ENCODE measurements at places on chromosomes 16 and 17.

DNA sequence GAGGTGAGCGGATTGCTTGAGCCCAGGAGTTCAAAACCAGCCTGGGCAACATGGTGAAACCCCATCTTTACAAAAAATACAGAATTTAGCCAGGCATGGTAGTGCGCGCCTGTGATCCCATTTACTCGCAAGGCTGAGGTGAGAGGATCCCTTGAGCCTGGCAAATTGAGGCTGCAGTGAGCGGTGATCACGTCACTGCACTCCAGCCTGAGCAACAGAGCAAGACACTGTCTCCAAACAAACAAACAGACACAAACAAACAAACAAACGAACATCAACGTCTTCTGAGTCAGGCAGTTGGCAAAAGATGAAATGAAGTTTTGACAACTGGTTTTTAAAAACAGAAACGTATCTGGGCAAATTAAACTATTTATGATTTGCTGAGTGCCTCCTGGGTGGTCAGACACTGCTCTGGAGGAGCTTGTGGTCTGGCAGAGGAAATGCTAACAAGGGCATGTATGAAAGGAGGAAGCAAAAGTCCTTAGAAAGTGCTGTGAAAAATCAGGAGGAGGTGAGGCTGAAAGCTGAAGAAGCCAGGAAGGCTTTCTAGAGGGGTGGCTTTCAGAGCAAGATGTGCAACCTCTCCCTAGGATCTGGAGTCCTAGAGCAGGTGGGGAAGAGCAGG lies 10.2 kb upstream of the KRT20 start:
- no peak for DNase-seq

DNA sequence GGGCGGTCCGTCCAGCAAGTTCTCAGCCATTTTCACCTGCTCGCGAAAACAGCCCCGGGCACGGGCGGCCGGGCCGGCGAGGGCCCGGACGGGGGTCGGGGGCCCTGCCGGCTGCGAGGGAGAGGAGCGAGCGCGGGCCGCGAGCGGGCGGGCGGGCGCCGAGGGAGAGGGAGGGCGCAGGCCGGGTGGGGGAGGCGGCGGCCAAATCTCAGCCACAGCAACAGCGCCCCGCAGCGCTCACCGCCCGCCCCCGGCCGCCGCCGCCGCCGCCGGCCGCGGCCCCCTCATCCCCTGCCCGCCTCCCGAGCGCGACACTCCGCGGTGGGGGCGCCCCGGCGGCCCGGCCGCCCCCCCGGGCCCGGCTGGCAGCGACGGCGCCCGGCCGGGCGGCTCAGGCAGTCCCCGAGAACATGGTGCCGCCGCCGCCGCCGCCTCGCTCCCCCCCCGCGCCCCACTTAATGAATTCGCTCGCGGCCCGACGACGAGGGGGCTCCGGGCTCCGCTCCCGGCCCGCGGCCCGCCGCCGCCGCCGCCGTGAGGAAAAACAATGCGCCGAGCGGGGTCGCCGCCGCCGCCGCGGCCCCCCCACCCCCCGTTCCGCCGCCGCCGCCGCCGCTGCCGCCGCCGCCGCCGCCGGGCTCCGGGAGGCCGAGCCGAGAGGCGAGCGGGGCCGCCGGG lies 487 bp downstream of the CREBBP start:
- peak; percentile 76 for DNase-seq

DNA sequence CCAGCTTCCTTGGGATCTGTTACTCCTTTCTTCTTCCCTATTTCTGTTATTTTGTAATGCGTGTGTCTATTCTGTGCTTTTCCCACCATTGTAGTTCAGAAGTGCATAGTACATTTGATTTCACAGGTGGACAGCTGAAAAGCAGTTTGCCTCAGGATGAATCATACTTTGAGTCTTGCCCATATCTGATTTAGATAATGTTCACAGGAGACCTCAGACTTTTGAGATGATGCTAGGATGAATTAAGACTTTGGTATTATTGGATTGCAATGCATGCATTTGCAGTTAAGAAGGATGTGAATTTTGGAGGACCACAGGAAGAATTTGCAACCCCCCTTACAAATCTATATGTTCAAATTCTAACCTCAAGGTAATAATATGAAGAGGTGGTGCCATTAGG lies 769.6 kb downstream of the CDH11 start:
- no peak for DNase-seq

- DNase-seq, result no peak
These were observed 12.8 kb downstream of the MGAT5B start for GRCh38 chr17:76880971-76881370.

DNA sequence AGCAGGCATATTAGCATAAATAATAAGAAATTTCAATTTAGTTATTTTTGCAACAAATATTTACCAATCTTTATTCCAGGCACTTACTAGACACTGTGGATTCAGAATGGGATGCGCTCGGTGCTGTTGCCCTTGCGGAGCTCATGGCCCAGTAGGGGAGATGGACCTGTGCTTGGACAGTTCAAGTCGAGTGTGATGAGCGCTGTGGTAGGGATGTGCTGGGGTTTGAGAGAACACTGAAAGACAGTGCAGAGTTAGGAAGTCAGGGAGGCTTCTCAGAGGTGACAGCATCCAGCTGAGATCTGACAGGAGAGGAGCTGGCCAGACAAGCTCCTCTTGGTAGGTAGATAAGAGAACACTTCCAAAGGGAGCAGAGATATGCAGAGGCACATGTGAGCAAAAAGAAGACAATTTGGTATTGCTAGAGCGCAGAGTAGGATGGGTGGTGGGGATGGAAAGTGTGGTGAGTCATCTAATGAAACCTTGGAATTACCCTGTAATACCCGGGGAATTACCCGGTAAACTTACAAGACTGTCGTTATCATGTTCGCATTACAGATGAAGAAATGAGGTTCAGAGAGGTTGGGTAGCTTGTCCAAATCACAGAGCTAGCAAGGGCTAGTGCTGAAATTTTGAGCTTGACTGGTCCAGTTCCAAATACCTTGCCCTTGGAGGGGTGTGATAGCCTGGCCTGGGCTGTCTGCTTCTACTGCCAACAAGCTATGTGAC lies 298.1 kb upstream of the N4BP1 start:
- no peak for DNase-seq

DNA sequence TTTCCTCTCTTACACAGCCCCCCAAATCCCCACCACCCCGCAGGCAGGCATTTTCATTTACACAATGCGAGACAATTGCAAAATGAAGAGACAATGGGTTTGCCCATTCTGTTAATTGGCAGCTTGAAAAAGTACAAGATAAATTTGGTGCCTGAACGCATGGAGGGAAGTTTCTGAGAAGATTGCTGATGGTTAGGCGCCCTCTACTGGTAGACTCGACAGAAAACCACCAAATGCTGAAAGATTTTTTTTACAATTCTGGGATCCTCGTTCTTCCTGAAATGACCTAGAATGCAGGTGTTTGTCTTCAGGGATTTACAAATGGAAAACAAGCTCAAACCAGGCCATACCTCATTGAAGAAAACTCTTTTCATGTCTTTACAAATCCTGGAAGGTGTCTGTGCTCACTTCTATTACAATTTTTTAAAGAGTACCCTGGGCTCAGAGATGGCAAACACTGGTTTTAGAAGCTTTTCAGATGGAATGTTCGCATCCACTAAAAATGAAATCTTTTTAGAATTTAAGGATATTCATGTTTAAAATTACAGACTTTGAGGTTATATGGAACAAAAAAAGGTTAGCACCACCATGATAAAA lies 338.5 kb downstream of the PMP22 start:
- DNase-seq, result peak; percentile 83

GRCh38 chr16:24149102-24149501 lies 107.0 kb upstream of the CACNG3 start:
- no peak for DNase-seq

DNA sequence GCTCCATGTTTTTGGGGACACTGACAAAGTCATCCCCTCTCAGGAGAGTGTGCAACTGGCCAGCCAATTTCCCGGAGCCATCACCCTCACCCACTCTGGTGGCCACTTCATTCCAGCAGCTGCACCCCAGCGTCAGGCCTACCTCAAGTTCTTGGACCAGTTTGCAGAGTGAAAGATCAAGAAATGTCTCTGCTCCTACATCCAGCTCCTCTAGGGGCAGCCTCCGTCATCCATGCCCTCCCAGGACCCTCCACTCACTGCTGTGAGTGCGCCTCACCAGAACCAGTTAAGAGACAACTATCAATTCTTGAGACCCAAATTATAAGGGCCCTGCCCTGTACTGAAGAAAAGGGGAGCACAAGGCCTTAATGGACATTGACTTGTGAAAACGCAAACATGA lies 1.1 kb downstream of the OVCA2 start:
- DNase-seq, result no peak

DNA sequence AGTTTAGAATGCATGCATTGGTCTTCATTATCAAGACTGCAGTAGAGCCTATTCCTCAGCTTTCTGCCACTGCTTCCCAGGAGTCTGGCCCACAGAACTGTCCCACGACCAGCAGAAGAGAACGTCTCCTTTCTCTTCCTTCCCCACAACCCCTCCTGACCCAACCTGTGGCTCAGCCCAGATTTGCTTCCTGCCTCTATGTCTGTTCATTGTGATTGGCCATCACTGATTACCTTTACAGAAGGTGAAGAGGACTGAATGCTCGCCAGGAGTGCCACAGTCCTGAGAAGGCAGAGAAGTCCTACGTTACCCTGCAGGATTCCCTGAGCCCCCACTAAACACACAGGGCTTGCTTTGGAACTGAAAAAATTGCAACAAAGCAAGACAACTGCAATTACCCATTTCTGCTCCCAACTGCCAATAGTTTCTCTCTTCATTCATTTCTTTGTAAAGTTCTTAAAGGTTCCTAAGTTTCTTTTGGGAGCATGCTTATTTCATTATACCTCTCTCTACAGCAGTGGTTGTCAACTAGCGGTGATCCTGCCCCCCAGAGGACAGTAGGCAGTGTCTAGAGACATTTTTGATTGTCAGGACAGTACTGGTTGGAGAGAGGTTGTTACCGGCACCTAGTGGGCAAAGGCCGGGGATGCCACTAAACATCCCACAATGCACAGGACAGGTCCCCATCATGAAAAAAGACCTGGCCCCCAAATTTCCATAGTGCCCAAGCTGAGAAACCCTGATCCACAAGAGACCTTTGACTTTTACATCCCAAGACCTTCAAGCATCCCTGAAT lies 4.5 kb upstream of the NAT9 start:
- DNase-seq, result peak; percentile 85
